ENCODE measurements at places on chromosomes 6 and 20.

- no peak for DNase-seq
Measured at GRCh38 chr20:58135441-58136148, 92.9 kb downstream of the ANKRD60 start.

DNA sequence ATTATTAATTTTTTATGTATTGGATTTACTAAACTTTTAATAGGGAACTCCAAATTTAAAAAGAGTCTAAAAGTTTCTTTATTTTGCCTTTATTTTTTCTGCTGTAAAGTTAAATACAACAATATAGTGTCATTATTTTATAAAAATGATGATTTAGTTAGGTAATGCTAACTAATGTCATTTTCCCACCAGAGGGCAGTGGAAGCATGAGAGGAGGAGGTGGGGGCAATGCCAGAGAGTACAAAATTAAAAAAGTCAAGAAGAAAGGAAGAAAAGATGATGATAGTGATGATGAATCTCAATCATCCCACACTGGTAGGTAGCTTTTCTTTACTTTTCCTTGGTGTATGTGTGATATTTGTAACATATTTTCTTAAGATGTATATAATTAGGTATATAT is 20.2 kb upstream of the FHL5 start:
- DNase-seq: no peak

DNA sequence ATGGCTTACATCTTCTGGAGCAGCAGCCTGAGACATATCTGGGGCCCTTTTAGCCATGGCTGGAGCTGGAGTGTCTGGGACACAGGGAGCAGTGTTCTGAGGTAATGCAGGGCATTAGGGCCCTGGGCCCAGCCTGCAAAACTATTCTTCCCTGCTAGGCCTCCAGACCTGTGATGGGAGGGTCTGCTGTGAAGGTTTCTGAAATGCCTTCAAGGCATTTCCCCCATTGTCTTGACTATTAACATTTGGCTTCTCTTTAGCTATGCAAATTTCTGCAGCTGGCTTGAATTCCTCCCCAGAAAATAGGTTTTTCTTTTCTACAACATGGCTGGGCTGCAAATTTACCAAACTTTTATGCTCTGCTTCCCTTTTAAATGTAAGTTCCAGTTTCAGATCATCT is 61.5 kb downstream of the EDN1 start:
- no peak for DNase-seq

GRCh38 chr6:111864138-111865048 is 8.9 kb downstream of the FYN start:
- no peak for DNase-seq

GRCh38 chr6:14593286-14593685 is 475.7 kb downstream of the CD83 start:
- no peak for DNase-seq

- DNase-seq: no peak
Measured at GRCh38 chr6:137236581-137237355, 17.6 kb upstream of the IFNGR1 start.

- no peak for DNase-seq
Measured at GRCh38 chr20:33702861-33703260, 16.7 kb upstream of the E2F1 start.

GRCh38 chr6:87118054-87118453 is 23.1 kb upstream of the CGA start:
- no peak for DNase-seq

DNA sequence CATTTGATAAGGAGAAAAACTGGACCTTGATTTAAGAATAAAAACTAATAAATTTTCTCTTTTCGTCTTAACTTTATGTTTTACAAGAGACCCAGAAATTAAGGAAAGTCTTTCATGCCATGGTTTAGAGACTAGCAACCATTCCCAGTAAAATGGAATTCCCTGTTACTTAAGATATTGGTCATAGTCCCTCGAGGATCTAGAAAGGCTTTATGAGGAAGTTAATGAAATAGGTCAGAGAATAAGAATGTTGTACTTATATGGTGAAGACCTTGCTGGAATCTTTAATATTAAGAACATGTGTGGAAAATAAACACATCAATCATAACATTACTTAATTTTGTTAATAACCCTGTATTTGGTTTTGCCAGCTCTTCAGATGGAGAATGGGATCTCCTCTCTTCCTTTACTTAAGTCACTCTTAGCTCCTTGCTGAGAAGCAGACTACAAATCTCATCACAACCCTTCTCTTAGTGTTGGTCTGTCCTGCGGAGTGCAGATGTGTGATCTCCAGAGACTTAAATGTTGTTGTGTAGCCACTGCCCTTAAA is 382.9 kb downstream of the QKI start:
- DNase-seq: no peak

DNA sequence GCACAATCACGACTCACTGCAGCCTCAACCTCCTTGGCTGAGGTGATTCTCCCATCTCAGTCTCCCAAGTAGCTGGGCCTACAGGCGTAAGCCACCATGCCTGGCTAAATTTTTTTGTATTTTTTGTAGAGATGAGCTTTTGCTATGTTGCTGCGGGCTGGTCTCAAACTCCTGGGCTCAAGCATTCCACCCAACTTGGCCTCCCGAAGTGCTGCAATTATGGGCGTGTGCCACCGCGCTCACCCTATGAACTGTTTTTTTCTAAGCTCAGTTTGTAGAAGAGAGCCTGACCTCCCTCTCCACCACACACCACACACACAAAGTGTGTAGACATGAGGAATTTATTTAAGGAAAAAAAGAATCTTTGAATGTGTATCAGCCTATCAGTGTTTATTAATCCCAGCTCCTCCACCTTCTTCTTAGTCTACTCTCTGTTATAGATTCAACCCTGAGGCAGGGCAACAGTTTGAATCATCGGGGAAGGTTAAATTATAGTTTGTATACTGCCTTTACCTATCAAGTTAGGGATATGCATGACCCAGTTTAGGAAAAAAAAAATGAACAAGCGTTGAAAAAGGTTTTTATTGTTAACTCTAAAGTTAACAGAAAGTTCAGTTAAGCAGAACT is 74.1 kb downstream of the PLEKHG1 start:
- no peak for DNase-seq

- DNase-seq: no peak
Measured at GRCh38 chr6:153125032-153125431, 6.0 kb downstream of the RGS17 start.

DNA sequence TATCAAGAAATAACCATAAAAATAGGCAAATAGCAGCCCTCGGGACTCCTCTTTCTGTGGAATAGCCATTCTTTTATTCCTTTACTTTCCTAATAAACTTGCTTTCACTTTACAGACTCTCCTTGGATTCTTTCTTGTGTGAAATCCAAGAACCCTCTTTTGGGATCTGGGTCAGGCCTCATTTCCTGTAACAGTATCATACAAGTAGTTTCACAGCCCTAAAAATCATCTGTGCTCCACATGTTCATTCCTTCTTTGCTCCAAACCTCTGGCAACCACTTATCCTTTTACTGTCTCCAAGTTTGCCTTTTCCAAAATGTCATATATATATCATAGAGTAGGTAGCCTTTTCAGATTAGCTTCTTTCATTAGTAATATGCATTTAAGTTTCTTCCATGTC is 13.5 kb upstream of the NT5E start:
- DNase-seq: no peak

- no peak for DNase-seq
Measured at GRCh38 chr6:41658636-41659035, 20.4 kb downstream of the MDFI start.

DNA sequence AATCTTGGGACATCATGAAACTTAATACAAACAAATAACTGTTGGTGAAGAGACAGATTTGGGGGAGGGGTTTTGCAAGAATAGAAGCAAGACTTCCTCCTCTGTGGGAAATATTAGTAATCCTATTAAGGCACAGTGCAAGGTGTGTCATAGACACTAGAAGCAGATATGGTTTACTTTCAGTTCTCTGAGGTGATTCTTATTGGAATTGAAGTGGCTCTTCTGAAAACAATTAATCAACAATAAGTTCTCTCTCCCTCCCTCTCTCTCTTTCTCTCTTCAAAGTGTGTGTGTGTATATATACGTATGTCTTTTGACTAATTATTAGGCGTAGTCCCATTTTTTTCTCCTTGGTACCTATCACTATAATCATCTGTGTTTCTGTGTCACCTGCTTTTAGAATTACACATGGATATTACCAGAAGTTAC is 99.8 kb downstream of the HIVEP2 start:
- no peak for DNase-seq

- no peak for DNase-seq
Measured at GRCh38 chr20:51624157-51624731, 81.7 kb upstream of the NFATC2 start.

- DNase-seq: no peak
Measured at GRCh38 chr6:157944983-157945931, 36.4 kb upstream of the SYNJ2 start.

GRCh38 chr6:131281471-131282270 is 146.4 kb downstream of the AKAP7 start:
- no peak for DNase-seq

DNA sequence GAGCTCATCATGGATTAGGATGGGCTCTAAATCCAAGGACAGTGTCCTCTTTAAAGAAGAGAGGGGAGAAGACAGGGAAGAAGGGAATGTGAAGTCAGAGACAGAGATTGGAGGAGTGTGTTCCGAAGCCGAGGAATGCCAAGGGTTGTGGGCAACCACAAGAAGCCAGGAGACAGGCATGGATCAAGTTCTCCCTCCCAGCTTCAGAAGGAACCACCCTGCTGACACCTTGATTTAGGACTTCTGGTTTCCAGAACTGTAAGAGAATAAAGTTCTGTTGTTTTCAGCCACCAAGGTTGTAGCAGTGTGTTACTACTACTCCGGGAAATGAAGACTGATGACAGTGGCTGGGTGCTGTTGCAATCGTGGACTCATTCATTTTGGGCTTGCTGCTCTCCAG is 120.1 kb downstream of the RPS12 start:
- no peak for DNase-seq

GRCh38 chr6:127403636-127404035 is 55.6 kb downstream of the KIAA0408 start:
- no peak for DNase-seq

DNA sequence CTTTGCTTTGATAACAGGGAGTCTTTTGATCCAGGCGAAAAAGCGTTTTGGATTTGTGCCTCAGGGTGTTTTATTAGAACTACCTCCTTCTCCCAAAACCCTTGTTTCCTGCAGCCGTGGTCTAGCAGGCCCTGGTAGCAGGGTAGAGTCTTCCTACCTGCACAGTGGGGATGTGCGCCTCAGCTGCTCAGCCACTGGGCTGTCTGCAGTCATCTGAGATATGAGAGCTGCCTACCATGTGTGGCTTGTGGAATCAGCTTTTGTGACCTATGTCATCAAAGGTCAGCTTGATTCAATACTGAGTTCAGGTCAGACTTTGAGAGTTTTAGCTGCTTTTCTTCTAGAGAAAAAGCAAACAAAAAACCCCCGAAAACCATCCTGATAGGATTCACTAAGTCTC is 279.5 kb downstream of the CLIC5 start:
- DNase-seq: no peak

DNA sequence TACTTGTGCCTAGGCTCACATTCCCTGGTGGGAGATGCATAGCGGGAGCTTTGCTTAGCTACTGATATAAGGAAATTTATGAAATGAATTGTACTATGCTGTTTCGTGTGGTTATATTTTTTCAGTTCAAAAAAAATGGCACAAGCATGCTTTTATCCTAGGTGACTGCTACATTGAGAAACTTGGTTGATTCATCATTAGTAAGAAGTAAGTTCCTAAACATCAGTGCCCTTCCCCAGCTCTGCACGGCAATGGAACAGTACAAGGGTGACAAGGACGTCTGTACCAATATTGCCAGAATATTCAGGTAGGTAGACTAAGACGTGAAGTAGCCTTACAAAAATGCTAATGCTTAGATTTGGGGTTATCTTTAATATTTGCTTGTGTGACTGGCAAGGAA is 79.7 kb downstream of the ARMC2 start:
- DNase-seq: no peak

- no peak for DNase-seq
Measured at GRCh38 chr20:20227013-20227571, 140.8 kb upstream of the INSM1 start.

- DNase-seq: no peak
Measured at GRCh38 chr20:49635166-49635565, 67.2 kb upstream of the PTGIS start.

DNA sequence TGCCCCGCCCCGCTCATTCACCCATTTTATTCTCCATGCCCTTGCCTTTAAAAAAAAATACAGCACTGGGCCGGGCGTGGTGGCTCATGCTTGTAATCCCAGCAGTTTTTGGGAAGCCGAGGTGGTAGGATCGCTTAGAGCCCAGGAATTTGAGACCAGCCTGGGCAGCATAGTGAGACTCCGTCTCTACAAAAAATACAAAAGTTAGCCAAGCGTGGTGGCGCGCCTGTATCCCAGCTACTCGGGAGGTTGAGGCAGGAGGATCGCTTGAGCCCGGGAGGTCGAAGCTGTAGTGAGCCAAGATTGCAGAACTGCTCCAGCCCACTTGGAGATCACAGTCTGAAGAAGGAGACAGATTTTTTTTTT is 407 bp upstream of the KIF6 start:
- no peak for DNase-seq

- no peak for DNase-seq
Measured at GRCh38 chr6:72649032-72649984, 27.4 kb downstream of the KCNQ5 start.

- no peak for DNase-seq
Measured at GRCh38 chr6:35775031-35775430, 1.4 kb upstream of the CLPSL2 start.

GRCh38 chr6:148565930-148566663 is 180.7 kb upstream of the UST start:
- no peak for DNase-seq

- DNase-seq: no peak
Measured at GRCh38 chr6:38573801-38574395, 65.8 kb downstream of the BTBD9 start.

- no peak for DNase-seq
Measured at GRCh38 chr6:251920-252319, 40.4 kb upstream of the DUSP22 start.

DNA sequence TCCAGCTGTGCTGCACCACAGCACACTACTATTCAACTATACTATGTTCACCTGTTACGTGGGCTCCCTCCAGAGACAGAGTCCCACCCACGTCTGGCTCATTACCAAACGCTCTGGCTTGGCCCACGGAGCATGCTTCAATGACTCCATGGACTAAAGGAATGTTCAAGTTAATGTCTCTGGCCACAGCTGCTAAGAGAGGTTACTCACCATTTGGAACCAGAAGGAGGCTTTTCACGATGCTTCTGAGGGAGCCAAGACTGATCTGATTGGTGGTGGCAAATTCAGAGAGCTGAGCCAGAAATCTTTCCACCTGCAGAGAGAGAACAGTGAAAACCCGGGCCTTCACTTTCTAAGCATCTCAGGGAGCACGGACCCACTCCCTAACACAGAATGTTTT is 15.6 kb downstream of the COMMD7 start:
- DNase-seq: no peak

DNA sequence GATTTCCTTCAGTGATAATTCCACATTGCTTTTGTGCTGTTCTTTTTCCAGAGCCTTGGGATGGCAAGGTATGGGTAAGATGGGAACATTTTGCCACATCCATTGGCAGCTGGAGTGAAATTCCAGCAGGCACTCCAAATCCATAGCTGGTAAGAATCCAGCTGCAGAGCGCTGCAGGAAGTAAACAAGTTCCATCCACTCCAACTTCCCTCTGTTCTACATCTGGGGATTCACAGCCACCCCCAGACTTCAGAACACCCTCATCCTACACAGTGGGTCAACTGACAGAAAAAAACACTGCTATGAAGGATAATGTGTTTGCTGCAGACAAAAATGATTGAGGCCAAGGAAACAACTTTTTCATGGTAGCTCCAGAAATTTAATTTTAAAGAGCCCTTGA is 747.8 kb downstream of the MAFB start:
- no peak for DNase-seq

- no peak for DNase-seq
Measured at GRCh38 chr6:93416571-93417420, 2.6 kb downstream of the EPHA7 start.
